ENCODE measurements at places on chromosomes 5 and 9.

DNA sequence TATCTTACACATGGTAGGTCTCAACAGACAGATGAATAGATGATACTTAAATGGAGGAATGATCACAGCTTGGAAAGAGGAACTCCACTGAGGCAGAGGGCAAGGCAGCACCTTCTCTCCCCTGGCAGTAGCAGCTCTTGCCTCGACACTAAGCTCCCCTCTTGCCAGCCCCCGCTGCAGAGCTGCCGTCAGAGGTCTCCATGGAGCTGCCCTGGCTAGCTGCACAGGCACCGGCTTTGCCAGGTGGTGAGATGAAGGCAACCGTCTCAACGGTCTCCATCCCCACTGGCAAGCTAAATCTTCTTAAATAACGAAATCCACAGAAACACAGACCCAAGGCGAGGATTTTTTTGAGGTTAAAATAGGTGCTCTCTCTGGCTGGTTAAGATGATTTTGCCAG is 81.2 kb downstream of the CRB2 start:
- peak; percentile 36 for DNase-seq

DNA sequence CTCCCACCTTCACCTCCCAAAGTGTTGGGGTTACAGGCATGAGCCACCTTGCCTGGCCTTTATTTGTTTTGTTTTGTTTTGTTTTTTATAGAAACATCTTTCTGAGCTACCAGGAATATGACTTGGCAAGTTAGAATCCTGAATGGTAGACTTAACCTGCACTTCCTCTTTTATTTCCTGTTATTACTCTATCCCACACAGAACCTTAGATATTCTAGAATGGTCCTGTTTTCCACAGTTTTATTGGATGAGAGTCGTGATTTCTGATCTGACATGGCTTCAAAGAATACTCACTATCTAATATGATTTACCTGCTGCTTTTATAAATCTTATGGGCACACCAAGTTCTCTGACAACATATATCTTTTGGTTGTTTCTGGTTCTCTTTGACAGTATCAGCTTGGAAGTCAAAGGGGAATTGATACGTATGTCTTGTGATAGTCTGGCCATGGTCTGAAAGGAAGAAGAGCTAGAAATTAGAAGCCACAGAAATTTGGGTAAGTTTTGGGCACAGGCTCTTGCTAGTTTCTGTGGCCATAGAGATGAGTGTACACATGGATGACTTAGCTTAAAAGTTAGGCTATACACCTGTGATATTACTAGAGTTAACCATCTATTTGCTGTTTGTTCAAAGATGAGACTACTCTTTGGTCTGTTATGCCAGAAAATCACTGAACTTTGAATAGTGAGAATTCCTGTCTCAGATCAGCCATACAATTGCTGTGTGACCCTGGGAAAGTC is 4.7 kb upstream of the PANK3 start:
- no peak for DNase-seq

GRCh38 chr9:127417131-127418036 is 6.8 kb upstream of the ZNF79 start:
- DNase-seq, result no peak

DNA sequence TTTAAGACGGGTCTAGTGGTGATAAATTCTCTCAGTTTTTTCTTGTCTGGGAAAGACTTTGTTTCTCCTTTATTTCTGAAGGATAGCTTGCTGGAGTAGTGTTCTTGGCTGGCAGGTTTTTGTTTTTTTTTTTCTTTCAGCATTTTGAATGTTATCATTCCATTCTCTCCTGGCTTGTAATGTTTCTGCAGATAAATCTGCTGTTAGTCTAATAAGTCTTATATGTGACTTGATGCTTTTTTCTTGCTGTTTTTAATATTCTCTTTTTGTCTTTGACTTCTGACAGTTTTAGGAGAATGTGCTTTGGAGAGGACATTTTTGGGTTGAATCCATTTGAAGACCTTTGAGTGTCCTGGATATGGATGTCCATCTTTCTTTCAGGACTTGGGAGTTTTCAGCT is 16.0 kb downstream of the HSD17B4 start:
- no peak for DNase-seq

GRCh38 chr5:134063188-134063820 is 51.2 kb upstream of the TCF7 start:
- DNase-seq, result no peak

GRCh38 chr5:143448518-143448917 is 45.0 kb upstream of the NR3C1 start:
- DNase-seq, result no peak

DNA sequence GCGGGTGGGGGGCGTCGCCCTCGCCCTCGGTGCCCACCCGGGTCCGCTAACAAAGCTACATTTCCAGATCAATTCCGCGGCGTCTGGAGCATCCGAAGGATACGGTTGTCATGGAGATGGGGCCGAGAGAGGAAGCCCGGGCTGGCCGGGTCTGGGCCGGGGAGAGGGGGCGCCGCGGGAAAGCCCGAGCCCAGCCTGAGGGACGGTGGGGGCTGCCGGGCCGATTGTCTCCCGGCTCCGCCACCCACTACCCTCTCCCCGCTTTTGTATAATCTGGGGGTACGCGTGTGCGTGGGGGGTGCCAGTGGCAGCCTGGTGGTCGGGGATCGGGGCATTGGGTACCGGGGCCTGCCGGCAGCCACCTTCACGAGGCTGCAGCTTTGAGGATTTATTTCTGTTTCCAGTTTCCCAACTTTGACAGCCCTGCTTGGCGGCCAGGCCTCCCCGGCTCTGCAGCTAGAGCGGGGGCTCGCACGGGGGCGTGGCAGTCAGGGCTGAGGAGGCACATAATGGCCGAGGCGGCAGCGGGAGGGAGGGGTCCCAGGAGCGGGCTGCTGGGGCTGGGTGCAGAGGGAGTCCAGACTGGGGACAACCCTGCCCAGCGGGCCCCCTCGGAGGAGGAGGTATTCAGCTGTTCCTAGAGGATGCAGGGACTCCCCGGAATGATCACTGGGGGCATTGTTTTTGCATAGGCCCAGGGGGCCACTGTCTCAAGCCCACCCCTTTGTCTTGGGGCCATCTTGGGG is 626 bp downstream of the PSD2 start:
- no peak for DNase-seq

DNA sequence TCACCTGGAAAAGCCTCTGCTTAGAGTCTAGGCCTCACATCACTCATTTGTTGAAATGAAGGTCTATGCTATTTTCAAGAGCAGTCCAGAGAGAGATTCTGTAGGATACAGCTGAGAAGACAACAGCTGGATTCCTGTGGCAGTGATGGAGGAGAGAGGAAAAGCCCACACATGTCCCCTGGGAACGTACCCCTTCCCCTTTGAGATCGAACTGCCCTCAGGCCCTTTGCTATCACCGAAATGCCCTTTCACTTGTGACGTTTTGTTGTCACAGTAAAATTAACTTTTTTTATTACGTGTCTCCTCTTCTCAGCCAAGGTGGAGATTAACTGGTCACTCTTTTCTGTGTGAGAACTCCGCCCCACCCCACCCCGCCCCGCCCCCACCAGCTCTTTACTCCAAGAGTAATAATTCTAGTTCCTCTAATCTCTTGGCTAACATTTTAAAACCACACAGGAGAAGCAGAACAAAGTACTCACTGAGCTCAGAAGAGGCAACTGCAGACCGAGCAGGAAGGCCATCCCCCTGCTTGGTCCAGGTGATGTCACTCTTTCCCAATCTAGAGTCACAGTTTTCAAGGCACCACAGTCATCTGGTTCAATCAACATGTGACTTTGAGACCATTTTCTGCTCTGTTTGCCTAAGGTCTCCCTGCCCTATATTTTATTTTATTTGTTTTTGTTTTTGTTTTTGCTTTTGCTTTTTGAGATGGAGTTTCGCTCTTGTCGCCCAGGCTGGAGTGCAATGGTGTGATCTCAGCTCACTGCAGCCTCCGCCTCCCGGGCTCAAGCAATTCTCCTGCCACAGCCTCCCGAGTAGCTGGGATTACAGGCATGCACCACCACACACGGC is 105.6 kb downstream of the SUSD1 start:
- DNase-seq, result no peak

DNA sequence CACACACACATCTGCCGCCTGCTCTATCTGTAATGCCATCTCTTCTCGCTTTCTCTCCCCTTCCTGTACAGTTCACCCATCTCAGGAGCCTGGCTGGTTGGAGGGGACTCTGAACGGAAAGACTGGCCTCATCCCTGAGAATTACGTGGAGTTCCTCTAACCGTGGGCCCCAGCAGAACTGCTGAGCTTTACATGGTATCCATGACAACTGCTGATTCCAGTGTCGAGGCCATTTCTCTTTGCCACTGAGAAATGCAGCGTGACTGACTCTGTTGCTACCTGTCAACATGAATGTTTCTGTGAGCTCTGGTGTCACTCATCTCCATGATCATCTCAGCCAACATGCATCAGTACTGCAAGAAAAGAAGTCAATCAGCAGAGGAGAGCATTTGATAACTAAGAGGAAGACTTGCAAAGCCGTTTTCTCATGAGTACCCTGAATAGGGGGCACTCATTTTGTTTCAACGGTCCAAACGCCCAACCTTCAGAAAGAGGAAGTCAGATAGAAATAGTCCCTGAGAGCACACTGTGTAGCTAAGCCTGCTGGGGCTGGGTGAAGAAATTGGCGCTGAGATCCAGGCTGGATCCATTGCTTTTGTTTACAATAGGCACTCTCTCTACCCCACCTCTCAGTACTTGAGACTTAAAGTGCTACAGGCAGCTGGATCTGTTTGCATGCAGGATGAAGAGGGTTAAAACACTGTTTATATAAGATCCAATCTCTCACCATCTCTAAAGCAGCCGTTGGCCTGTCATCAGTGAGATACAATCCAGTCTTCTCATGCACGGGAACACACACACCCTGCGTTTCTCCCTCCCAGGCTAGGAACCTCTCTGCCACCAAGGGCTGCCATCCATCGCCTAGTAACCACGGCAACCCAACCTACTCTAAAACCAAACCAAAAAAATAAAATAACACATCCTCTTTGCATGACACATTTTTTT is 180.9 kb downstream of the NR3C1 start:
- DNase-seq, result no peak

- DNase-seq, result peak; percentile 60
These were observed 588 bp upstream of the ZBED3 start for GRCh38 chr5:77087484-77088261.

- DNase-seq, result no peak
These were observed 159.0 kb downstream of the HACD4 start for GRCh38 chr9:20872340-20872977.

GRCh38 chr9:22035591-22036011 is 26.5 kb upstream of the CDKN2B start:
- DNase-seq, result no peak

DNA sequence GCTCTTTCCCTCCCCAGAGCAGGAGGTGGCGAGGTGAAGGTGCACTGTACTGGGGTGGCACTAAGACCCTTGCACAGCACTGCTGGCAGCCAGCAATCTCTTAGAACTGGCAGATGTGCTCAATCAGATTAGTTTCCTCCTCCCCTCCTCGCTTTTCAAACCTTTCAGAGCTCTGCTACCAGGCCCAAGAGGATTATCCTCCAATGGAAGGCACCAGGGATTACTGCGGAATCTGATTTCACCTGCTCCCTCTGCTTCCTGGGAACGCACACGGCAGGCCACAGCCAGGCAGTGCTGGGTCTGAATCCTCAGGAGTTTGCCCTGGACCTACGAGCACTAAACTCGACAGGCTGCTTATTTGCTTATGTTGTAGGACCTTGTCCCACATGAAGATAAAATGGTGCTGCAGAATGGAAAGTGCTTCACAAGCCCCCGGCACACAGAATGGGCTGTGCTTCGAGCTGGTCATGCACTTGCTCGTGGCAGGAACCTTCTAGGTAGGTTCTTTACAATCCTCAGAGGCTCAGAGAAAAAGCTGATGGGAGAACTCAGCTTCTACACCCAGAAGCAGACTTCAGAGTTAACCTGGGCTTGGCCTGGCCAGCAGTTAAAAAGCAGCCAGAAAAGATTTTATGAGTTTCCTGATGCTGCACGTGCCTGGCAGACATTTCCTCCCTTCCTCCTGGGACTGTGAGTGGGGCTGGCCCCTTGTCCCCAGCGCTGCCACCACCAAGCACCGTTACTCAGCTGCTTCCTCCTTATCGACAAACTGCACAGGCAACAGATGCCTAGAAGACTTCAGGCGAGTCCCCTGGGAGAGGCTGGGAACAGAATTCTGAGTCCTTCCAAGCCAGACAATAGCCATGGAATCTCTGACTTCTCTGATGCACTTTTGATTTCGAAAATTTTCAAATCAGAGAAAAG is 33.1 kb downstream of the FABP6 start:
- DNase-seq, result no peak

DNA sequence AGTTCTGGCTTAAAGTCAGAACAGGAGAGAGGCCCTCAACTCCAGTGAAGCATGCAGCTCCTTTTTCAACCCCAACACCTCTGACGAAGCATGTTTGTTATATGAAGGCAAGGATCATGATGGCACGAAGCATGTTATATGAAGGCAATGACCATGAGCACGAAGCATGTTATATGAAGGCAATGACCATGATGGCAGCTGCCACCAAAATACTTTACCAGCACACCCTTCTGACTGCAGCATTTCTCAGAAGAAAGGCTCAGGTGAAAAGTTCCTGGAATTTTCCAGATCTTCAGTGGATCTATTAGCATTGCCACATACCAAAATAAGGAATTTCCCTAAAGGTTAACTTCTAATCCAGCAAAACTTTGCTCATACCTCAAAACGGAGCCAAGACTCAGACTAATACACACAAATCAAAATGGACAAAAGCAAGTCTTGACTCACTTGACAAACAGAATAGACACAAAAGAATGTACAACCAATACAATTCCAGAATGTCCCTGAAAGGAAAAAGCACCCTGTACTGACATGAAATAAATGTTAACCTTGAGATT is 217.4 kb downstream of the FANCC start:
- no peak for DNase-seq

- DNase-seq, result no peak
These were observed 82.8 kb upstream of the SPATA31C2 start for GRCh38 chr9:88221105-88221504.

GRCh38 chr9:11973011-11973410 is 720.2 kb upstream of the TYRP1 start:
- DNase-seq, result no peak

- DNase-seq, result no peak
These were observed 8.8 kb upstream of the N4BP3 start for GRCh38 chr5:178104492-178104891.

GRCh38 chr9:83247732-83248131 is 184.8 kb upstream of the RASEF start:
- no peak for DNase-seq

- DNase-seq, result peak; percentile 68
These were observed 218.3 kb upstream of the GLRA1 start for GRCh38 chr5:152142840-152143469.

GRCh38 chr5:79076819-79077218 is 7.3 kb downstream of the BHMT2 start:
- DNase-seq, result no peak

- no peak for DNase-seq
These were observed 286.9 kb upstream of the TARS1 start for GRCh38 chr5:33153831-33154230.

- DNase-seq, result no peak
These were observed 64.0 kb downstream of the SFXN1 start for GRCh38 chr5:175542232-175542965.

- no peak for DNase-seq
These were observed 80.7 kb upstream of the TNFAIP8 start for GRCh38 chr5:119275146-119275545.
